ENCODE measurements at places on chromosomes 11 and 22. TPM values are rescaled to one million over a fixed set of nuclear protein-coding genes. Genes with fewer than 3 reads are reported as not detected.

OR5P2 gene
- total RNA-seq: not detected

OR2AT4 gene
- not detected for total RNA-seq

AMPD3 gene
- total RNA-seq: 3.4 TPM

CECR2 gene
- total RNA-seq: 4.9 TPM

BDNF gene
- total RNA-seq: 8.4 TPM

SCO2 gene
- 2.4 TPM for total RNA-seq

GLB1L2 gene
- 0.57 TPM for total RNA-seq

- peak; percentile 56 for DNase-seq
These were observed 93.2 kb downstream of the WNT7B start for GRCh38 chr22:45883811-45884170.

- DNase-seq: peak; percentile 92
These were observed 9.1 kb downstream of the PRR33 start for GRCh38 chr11:1882265-1883238.

- DNase-seq: no peak
These were observed 253.3 kb upstream of the ISX start for GRCh38 chr22:34812631-34813030.

GRCh38 chr11:70586261-70587074, 188.1 kb downstream of the CTTN start:
- no peak for DNase-seq

DNA sequence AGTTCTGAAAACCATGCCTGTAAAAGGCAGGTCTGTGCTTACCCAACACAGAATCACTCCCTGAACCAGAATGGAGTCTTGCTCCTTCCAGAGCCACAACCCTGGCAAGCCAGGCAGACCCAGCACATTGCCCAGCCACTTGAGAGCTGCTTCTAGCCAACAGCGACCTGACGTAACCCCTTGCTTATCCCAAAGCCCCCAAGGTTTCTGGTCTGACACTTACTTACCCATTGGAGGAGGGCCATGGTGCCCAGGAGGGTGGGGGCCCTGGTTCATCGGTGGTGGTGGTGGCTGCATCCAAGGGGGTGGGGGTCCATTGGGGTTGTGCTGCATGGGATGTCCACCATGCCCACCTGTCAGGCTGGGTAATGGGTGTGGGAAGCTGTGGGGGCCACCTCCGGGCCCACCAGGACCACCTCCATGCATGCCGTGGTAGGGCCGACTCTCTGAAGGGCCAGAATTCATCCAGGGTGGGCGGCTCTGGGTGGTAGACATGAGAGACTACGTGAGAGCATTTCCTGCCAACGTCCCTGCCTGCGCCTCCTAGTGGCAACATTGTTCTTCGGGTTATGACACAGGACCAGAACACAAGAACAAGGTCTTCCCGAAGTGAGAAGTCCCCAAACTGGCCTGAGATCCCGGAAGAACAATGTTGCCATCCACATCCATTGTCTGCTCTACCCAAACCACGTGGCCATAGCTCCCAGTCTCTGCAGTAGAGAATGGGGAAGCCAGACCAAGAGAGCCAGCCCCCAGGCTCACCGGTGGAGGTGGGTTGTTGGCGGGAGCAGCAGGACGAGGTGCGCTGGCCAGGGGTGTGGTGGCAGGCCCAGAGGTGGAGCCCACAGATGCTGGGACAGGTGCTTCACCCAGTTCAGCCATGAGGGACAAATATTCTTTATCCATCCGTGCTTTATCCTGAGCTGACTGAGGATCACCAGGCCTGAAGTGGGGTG, 7.8 kb upstream of the PYGM start:
- peak; percentile 84 for DNase-seq

- DNase-seq: no peak
These were observed 14.8 kb upstream of the WDR74 start for GRCh38 chr11:62854013-62854824.

DNA sequence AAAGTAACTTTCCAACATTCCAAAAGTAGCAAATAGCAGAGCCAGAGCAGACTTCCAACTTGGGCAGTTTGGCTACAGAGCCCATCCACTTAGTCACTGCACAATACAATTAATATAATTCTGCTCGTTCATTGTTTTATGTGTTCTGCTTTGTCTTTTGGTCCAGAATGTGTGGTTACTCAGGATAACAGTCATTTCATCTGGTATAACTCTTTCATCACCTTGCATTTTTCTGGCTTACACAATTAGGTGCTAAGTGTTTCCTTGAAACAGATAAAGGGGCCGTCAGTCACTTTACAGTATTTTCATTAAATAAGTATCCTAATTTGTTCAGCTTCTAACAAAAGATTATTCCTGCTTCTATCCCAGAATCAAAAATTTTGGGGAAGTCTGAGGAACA, 87.2 kb downstream of the LARGE2 start:
- no peak for DNase-seq

- DNase-seq: no peak
These were observed 735.1 kb upstream of the CCDC90B start for GRCh38 chr11:84021291-84021690.

- DNase-seq: no peak
These were observed 37.1 kb upstream of the SUSD2 start for GRCh38 chr22:24144056-24144777.

- no peak for DNase-seq
These were observed 805 bp downstream of the GANAB start for GRCh38 chr11:62645671-62645945.

- no peak for DNase-seq
These were observed 14.8 kb upstream of the RASL10A start for GRCh38 chr22:29330291-29330690.

DNA sequence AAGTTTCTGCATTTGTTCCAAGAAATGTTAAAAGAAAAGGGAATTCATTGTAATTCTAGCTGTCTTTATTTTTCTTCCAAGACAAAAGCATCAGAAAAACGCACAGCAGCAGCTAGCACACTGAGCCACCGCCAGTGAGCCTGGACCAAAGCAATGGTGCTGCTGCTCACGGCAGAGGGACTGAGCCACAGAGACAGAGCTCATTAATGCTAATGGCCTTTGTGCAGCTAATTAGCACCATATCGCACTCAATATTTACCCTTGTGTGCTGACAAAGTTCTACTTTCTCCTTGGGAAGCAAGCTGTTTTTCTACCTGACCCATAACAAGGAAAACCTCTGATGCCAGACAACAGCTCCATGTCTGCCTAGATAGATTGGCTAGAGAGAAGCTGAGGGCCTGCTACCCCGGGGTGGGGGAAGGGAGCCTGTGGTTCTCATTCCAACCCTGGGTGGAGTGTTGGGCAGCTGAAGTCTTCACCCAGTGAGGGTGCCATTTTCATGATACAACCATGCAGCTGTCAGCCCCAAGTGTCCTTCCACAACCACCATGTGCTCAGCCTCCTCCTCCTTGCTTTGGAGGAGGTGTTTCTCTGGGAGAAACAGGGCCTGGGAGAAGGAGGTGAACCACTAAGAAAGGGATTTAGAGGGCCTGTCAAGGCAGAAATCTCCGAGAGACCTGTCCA, 131.1 kb upstream of the NCAM1 start:
- DNase-seq: no peak

DNA sequence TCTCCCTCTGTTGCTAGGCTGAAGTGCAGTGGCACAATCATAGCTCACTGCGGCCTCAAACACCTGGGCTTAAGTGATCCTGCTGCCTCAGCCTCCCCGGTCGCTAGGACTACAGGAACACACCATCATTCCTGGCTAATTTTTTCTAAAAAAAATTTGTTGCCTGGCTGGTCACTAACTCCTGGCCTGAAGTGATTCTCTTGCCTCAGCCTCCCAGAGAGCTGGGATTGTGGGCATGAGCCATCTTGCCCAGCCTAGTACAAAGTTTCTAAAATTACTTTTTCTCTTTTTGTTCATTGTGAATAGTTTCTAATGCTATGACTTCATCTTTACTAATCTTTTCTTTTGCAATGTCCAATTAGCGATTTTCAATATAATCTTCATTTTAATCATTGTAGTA, 12.5 kb downstream of the RBM7 start:
- DNase-seq: no peak

DNA sequence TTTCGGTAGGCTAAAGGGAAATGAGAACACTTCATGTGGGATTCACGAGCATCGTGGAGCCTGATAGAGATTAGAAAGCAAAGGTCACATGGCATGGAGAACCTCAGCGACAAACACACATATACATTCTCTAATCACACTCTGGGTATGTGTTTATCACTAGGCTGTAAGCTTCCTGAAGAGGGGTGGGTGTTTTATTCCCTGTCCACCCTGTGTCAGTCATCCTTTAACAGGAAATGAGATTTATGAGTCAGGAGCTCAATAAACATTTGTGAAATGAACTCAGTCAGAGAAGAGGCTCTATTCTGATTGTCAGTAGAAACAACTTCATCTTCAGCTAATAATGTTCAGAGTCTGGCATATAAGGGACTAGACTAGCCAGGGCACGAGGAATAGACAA, 71.7 kb upstream of the EIF3M start:
- no peak for DNase-seq

GRCh38 chr22:46315976-46316375, 19.3 kb downstream of the GTSE1 start:
- no peak for DNase-seq

- DNase-seq: no peak
These were observed 1.6 kb downstream of the TMEM132A start for GRCh38 chr11:60925868-60926267.

DNA sequence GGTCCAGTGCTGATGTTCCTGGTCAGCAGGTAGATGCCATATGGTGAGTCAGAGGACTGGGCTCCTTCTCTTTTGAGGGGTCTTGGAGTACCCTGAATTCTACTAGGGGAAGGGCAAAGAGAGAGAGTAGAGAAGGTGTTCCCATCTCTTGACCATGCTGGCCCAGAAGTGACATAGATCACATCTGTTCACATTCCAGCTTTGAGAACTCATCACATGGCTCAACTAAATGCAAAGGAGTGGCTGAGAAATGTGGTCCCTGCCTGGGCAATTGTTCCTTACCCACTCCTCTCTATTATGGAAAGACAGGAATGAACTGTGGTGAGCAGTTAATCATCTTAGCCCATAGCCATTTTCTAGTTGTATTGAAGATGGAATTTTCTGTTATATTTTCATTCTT, 105.4 kb upstream of the TIMP3 start:
- no peak for DNase-seq

DNA sequence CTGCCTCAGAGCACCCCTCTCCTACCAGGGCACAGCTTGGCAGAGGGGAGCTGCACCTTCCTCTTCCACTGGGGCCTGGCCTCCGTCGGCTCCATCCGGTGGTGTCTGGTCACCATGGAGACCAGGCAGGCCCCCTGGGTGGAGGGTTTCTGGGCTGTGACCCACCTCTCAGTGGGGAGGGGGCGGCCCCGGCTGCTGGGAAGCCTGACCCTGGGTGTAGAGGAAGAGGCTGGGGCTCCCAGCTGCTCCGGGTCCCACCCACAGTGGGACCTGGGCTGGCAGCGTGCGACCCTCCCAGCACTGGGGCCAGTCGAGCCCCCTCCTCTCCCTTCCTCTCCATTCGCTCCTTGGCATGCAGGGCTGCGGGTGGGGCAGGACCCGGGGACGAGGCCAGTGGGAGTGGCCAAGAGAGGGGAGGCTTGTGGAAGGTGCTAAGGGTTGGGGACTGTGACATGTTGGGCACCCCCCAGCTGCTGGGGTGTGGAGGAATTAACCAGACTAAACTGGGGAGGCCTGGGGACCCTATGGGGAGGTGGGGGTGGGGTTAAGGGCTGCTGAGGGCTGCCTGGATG, 46.8 kb downstream of the BRSK2 start:
- no peak for DNase-seq

DNA sequence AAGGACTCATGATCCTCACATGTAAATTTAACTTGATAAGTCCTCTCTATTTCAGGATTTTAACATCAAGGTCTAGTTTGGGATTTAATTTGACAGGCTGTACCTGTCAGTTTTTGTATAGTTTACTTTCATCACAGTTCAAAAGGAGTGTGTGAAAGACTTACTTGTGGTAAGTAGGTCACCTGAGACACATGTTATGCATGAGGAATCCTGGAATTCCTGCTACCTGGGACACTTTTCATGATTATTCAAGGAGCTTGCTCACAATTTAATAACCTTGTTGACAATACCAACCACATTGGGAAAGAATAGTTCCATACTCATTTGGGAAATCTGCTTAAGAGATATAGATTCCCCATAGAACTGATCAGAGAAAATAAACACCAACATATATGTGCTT, 15.8 kb upstream of the SLC36A4 start:
- no peak for DNase-seq

GRCh38 chr11:45885274-45885920, at the start of gene MAPK8IP1:
Gene MAPK8IP1, plus strand, starts transcription at chr11:45885651. Its CDS starts 170 bp downstream, at chr11:45885821.
- DNase-seq: no peak

Measured in cardiac septum (tissue), 1 donor.